Posterior vena cava (tissue), 2 donors: ENCODE measurements at places on chromosomes 2 and 18.

GRCh38 chr18:54089749-54090459 lies 134.6 kb downstream of the MBD2 start:
- DNase-seq: no peak

- no peak for DNase-seq
These were observed 318.0 kb downstream of the FIGN start for GRCh38 chr2:163417596-163418337.

DNA sequence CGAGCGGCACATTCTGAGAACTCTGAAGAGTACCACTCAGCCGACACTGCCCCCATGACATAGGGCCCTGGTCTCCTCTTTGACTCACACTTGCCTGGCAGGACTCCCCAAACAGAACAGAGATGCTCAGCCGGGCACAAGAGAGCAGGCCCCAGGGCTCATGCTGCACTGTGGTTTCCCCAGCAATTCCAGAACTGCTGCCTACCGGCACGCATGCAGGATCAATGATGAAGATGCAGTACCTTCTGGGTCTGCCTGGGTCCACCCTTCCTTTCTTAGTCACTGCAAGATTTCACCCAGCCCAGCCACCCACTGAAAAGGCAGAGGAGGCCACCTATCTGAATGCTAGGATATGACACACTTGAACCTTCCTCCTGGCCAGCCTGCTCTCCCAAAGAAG lies 49.4 kb downstream of the BCL11A start:
- no peak for DNase-seq

DNA sequence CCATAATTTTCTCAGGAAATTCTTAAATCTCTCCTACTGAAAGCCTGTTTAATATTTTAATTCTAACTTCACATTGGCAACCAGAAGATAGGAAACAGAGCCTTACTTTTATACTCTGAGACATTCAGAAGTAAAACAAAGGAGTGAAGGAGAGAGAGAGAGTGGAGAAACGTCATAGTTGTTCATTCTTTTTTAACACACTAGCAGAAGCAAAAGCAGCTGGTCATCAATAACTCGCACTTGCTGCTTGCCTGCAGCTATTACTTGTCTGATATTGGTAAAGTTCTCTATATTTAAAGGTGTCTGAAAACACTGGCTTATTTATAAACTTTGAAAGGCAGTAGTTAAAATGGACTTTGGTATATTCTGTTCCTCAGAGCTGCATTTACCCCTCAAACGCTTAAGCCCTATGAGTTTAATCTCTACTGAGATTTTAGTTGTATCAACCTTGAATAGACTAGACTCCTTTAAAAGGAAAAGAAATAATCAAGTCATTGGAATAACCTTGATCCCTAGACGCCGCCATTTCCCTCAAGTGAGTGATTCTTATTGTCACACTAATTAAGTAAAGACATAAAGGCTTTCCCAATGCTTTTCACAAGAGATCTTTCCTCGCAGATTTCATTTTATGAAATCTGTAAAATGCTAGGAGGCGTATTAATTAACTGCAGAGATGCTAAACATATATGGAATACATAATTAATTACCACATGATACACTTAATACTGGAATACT lies 182.0 kb downstream of the PID1 start:
- no peak for DNase-seq

GRCh38 chr2:30155202-30155601 lies 8.4 kb downstream of the YPEL5 start:
- DNase-seq: no peak

- no peak for DNase-seq
These were observed 161.6 kb downstream of the LDLRAD4 start for GRCh38 chr18:13379930-13380690.

GRCh38 chr2:36663851-36664695 lies 32.4 kb upstream of the VIT start:
- no peak for DNase-seq

- DNase-seq: no peak
These were observed 65.7 kb downstream of the LRRTM1 start for GRCh38 chr2:80238692-80239469.

DNA sequence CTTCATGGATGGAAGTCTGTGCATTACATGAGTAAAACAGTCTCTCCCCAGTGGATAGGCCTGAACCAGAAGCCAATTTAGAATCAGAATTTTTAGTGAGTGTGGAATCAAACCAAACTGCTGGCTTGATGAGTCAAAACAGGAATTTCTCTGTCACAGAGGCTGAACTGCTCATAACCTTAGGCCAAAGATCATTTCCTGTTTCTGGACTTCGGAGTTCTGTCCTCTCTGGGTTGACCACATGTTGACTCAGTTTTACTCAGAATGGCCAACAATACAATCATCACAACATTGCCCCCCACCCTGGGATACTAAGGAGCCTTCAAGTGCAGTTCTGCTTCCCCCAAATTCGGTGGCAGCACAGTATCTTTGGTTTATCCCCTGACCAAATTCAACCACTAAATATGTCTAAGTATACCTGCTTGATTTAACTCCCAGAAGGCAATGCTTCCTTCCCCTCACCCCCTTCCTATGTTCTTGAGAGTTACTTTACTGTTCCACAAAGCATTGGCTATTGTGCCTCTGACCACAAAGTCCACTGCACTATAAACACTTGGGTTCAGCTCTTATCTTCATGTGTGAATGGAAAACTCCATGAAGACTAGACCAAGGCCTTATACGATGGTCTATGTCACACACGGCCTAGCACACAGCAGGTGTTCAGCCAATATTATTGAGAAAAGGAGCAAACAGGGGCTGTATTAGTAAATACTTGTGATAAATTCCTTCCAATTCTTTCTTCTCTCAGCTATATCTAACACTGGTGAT lies 67.8 kb downstream of the NXPH2 start:
- DNase-seq: no peak

- DNase-seq: no peak
These were observed 215.4 kb downstream of the MYCN start for GRCh38 chr2:16155766-16156165.

DNA sequence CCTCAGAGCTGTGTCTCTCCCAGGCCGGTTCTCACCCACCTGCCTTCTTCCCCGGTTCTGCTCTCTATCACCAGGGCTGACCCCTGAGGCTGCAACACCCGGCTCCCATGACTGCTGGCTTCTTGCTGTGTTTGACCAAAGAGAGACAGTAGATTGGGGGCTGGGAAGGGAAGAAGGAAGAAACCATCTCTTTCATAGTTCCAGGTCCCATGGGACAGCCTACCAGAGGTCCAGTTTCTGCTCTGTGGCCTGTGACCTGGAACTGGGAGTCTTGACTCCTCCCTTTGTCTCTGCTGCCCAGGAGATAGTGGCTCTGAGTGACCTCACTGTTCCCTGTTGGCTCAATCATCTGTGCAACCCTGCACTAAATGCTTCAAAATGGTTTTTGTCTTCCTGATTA lies 38.1 kb downstream of the ALPK2 start:
- no peak for DNase-seq
